ENCODE measurements at places on chromosomes 4 and X. TPM values are rescaled to one million over a fixed set of nuclear protein-coding genes. Genes with fewer than 3 reads are reported as not detected.

FHIP1A gene
- total RNA-seq = 2.0 TPM

C4orf51 gene
- total RNA-seq = not detected

RASSF6 gene
- total RNA-seq = under 0.01 TPM

XAGE2 gene
- not detected for total RNA-seq

FAT1 gene
- 26.9 TPM for total RNA-seq

MORC4 gene
- total RNA-seq = 4.1 TPM

GPM6B gene
- 380 TPM for total RNA-seq

C1QTNF7 gene
- 0.41 TPM for total RNA-seq

ETDA gene
- total RNA-seq = not detected

MYOZ2 gene
- total RNA-seq = 0.41 TPM

PCYT1B gene
- 29.8 TPM for total RNA-seq

RPS6KA6 gene
- total RNA-seq = 16.3 TPM

FAM47C gene
- not detected for total RNA-seq

NAP1L3 gene
- 136 TPM for total RNA-seq

SPANXA2 gene
- not detected for total RNA-seq

IL21 gene
- not detected for total RNA-seq

ERVMER34-1 gene
- 0.41 TPM for total RNA-seq

CFI gene
- 4.5 TPM for total RNA-seq

NDP gene
- 27.3 TPM for total RNA-seq

RHOXF2 gene
- total RNA-seq = not detected

PAGE2B gene
- total RNA-seq = not detected

IL3RA gene
- total RNA-seq = 1.2 TPM

MSANTD1 gene
- 6.5 TPM for total RNA-seq

FAT4 gene
- 110 TPM for total RNA-seq

POLR2B gene
- total RNA-seq = 247 TPM

SCRG1 gene
- total RNA-seq = 2.4 TPM

RAB41 gene
- not detected for total RNA-seq

SPANXN3 gene
- total RNA-seq = not detected

IL1RAPL1 gene
- 14.3 TPM for total RNA-seq

IRS4 gene
- 1.2 TPM for total RNA-seq

SPIN2A gene
- 2.0 TPM for total RNA-seq

NAP1L2 gene
- 46.1 TPM for total RNA-seq

SSX2B gene
- total RNA-seq = not detected

NRK gene
- total RNA-seq = under 0.01 TPM

FHDC1 gene
- 5.7 TPM for total RNA-seq

KLKB1 gene
- total RNA-seq = 0.82 TPM

FRG1 gene
- 33.4 TPM for total RNA-seq

ASB9 gene
- 0.82 TPM for total RNA-seq

INTS6L gene
- total RNA-seq = 30.6 TPM

F11 gene
- not detected for total RNA-seq

NXF3 gene
- total RNA-seq = not detected

C4orf46 gene
- total RNA-seq = 28.9 TPM

MTHFD2L gene
- 44.0 TPM for total RNA-seq

TFE3 gene
- total RNA-seq = 8.6 TPM

DRD5 gene
- total RNA-seq = 2.0 TPM

TLL1 gene
- total RNA-seq = 2.9 TPM

SLC6A14 gene
- total RNA-seq = not detected

SMC1A gene
- 13.9 TPM for total RNA-seq

CHRDL1 gene
- 23.2 TPM for total RNA-seq

LGI2 gene
- 2.0 TPM for total RNA-seq

SPACA5 gene
- total RNA-seq = not detected

HAND2 gene
- not detected for total RNA-seq

NLGN4X gene
- total RNA-seq = 40.8 TPM

POU3F4 gene
- total RNA-seq = 16.3 TPM

COX7B2 gene
- total RNA-seq = not detected

SSX1 gene
- not detected for total RNA-seq

ADGRG4 gene
- total RNA-seq = not detected

SLC10A6 gene
- not detected for total RNA-seq

BTK gene
- total RNA-seq = 0.41 TPM
